ENCODE measurements at places on chromosomes 3 and 15. TPM values are rescaled to one million over a fixed set of nuclear protein-coding genes. Genes with fewer than 3 reads are reported as not detected.

DNA sequence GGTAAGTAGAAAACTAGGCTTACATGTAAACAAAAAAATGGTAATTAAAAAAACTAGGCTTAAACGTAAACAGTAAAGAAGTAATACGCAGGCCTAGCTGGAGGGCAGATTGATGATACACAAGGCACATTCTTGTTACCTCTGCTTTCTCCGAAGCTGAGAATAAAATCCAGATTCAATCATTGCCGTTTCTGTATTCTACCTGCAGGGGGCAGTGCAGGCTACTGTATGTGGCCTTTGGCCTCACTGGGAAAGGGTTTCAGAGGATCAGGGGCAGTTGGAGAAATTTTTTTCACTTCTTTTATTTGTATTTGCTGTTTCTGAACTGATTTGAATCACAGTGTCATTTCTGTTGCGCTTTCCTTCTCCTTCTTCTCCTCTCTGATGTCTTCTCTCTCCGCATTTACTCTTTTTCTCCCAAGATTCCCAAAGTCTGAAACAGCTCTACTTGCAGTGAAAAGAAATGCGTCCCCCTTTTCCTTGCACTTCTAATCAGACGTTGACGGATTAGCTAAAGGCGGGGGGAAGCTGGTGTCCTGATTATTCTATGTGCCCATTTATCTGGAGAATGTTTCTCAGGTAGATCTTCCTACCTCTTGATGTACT is 67.1 kb upstream of the MCTP2 start:
- DNase-seq: peak; percentile 32

DNA sequence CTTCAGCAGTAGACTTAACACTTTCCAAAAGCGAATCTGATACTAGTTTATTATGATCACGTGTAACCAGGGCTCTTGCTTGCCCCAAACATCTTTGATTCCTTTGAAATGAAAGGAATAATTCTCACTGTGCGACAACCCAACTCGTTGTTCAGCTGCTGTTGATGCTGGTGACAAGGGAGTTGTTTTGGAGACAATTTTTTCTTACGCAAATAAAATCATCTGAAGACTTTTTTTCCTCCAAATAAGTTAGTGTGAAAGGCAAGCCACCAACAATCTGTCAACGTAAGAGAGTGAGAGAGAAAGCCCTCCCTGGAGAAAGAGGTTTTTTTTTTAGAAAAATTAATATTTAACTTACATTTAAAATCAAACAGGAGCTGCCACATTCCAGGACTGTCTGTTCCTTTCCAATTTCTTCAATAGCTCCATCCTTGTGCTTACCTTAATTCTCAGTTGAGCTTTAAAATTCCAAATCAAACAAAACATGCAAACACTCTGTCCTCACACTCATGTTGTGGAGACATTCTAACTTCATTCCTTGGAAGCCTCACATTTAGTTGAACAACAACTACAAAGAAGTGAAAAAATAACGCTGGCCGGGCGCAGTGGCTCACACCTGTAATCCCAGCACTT is 4.9 kb upstream of the P3H2 start:
- no peak for DNase-seq

DNA sequence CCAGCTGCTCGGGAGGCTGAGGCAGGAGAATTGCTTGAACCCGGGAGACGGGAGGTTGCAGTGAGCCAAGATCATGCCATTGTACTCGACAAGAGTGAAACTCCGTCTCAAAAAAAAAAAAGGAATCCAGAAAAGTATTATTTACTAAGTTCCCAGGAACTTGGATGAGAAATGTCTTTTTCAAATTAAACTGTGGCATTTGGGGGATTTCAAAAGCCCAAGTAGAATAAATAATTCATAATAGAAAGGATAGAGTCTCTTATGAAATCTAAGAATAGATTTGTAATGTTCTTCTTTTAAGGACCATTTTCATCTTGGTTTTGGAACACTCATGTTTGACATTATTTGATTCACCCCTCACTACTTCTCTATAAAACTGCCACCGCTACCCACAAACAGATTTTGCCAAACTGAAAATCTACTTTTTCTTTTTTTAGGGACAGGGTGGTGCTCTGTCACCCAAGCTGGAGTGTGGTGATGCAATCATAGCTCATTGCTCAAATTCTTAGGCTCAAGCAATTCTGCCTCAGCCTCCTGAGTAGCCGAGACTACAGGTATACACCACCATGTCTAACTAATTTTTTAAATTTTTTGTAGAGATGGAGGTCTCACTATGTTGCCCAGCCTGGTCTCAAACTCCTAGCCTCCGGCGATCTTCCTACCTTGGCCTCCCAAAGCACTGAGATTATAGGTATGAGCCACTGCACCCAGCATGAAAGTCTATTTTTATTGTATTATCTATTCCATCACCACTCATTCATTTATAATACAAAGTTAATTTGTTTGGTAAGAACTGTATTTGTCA is 99.3 kb downstream of the SENP2 start:
- DNase-seq: no peak

The NEK4 gene
- 8.5 TPM for polyA plus RNA-seq

DNA sequence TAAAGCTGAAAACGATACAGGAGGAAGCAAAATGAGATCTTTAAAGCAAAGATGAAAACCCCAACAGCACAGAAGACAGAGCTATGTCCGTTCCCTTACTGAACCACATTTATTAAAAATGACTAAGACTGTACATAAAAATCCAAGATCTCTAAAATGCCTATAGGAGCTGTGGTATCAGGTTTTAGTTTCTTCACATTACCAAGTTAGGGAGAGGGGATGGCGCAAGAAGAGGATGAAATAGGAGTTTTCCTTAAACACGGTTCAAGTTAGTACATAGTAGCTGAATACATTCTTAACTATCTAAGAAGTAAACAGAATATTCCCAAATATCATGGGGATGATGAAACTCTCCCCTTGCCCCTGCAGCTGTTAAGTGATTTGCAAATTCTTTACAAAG is 6.3 kb downstream of the EOMES start:
- no peak for DNase-seq

GRCh38 chr3:109109574-109109973 is 8.4 kb downstream of the MORC1 start:
- DNase-seq: no peak

DNA sequence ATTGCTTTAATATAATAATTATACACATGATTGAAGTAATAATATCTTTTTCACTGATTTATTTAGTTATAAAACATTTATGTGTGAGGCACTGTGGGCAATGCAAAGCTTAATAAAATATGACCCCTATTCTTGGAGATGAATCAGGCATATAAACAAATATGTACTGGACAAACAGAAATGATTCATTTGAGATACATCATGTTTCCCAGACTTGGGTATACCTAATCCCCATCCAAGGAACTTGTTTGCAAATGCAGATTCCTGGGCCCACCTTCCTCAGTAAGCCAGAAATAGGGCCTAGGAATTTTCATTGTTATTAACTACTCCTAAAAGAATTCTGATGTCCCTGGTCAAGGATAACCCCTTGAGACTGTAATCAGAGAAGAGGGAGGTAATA is 184.2 kb downstream of the CHL1 start:
- DNase-seq: no peak

The BRPF1 gene
- 12.1 TPM for polyA plus RNA-seq

DNA sequence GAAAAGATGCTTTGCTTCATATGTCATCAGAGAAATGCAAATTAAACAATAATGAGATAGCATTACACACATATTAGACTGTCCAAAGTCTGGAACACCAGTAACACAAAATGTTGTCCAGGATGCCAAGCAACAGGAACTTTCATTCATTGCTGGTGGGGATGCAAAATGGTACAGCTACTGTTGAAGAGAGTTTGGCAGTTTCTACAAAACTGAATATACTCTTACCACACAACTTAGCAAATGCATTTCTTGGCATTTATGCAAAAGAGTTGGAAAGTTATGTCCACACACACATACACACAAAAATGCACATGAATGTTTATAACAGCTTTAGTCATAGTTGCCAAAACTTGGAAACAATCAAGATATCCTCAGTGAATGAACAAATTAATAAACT is 195.2 kb upstream of the MME start:
- DNase-seq: no peak

The ADGRG7 gene
- polyA plus RNA-seq: not detected

The ANKDD1A gene
- polyA plus RNA-seq: 10.0 TPM

DNA sequence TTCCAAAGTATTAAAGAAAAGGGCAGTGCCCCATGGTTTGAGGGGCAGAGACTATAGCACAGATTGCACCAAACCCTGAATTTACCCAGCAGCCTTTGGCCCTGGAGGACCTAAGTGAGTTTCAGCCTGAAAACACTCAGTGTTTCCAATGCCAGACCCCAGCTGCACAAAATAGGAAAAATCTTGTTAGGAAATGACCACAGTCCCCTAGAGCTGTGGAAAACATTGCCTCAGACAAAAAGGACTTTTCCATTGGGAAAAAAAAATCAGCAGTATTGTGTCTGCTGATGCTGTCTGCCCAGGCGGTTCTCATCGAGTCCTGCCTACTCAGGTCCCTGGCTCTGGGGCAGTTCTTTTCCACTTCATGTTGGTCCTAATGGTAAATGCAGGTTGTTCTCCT is 121.7 kb upstream of the DLG1 start:
- no peak for DNase-seq

- DNase-seq: peak; percentile 58
Measured at GRCh38 chr3:4656059-4656458, 162.9 kb downstream of the ITPR1 start.

DNA sequence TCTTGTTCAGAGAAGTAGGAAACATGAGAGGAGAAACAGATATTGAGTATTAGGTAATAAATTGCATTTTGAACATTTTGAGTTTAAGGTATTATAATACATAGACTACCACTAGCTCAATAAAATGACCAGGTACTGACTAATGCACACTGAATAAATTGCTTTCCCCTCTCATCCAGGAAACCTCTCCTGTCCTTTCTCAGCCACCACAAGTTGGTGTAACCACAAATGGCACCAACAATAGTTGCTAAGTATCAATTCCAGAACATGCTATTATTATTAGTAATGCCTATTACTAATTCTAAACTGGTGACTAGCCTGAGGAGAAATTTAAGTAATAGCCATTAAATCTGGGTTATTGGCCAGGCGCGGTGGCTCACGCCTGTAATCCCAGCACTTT is 47.3 kb upstream of the XRN1 start:
- no peak for DNase-seq

The PLA2G4F gene
- not detected for polyA plus RNA-seq

DNA sequence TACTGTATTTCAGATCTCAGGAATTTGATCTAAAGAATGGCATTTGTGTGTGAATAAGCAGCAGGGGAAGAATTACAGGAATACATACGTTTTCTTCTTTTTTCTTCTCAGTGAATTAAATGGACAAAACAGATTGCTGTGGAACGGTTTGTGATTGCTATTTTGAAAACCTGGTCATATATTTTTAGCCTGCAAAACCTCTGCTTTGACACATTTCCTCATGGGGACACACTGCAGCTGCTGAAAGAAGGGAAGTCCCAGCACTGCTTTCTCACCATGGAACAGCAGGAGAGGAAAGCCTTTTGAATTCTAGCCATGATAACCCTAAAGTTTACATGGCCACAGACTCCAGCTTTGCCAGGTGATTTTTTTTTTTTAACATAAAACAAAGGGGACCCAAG is 315.0 kb downstream of the OXSM start:
- DNase-seq: no peak

GRCh38 chr3:27730774-27731659 is 8.9 kb upstream of the EOMES start:
- DNase-seq: no peak

DNA sequence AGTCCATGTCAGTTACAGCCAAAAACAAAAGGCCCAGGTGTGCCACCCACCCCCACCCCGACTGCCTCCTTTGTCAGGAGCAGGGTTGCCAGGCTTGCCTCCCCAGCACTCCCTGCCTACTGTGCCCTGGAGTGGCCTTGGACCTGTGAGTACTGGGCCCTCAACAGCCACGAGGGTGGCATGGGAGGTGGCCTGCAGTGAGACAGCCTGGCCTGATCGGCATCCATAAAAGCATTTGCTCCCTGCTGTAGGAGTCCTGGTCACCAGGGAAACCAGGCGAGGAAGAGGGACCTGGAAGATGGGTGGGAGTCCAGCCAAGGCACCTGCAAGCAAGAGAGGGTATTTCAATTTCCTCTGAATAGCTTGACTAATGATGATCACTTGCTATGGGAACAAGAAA is 56.4 kb upstream of the KCNMB2 start:
- no peak for DNase-seq

GRCh38 chr15:49467746-49468480 is 44.9 kb downstream of the FGF7 start:
- no peak for DNase-seq

All from ovary (tissue), 10 donors.